ENCODE measurements at places on chromosomes 5 and 9.

DNA sequence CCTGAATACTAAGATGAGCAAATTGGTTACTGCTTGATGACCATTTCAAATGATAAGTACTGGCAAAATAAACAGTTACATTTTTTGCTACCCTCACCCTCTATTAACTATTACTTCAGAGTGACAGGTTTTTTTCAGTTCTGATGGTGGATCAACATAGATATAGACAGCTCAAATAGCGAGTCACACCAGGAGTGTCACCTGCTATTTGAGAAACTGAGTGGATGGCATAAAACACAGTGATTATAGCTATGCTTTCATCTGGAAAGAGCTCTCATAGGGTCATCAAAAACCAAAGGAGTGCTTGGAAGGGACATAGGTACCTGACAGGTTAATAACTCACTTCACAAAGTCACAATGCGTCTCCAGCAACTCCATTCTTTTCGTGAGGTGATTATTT, 244.5 kb upstream of the C9orf72 start:
- DNase-seq, result no peak

- DNase-seq, result no peak
Observed at GRCh38 chr5:82622711-82623514, 344.8 kb upstream of the RPS23 start.

GRCh38 chr5:111017731-111018130, 53.8 kb upstream of the TSLP start:
- no peak for DNase-seq

- DNase-seq, result peak; percentile 76
Observed at GRCh38 chr9:136225748-136226679, 19.6 kb downstream of the QSOX2 start.

DNA sequence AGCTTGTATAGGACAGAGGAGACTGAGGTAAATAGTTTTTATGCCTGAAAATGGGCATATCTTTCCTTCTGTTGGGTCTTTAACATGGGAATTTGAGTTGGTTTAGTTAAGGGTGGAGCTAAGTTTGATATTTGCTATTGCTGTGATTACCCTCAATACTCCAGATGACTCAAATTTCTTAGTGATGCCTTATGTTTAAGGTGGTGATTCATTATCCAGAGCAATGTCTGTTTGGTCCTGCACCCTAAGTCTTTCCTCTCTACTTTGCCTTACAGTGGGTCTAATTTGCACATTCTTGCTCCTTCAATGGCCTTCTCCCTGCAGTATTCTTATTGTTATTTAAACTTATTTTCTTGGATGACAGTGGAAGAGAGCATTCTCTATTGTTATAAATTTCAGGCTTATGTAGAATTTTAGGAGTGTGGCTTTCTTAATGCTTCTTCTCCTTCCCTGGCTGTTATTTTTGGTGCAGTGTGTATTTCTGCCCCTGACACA, 312.9 kb upstream of the RPS23 start:
- no peak for DNase-seq

GRCh38 chr5:53334431-53334941, 145.9 kb upstream of the FST start:
- no peak for DNase-seq

DNA sequence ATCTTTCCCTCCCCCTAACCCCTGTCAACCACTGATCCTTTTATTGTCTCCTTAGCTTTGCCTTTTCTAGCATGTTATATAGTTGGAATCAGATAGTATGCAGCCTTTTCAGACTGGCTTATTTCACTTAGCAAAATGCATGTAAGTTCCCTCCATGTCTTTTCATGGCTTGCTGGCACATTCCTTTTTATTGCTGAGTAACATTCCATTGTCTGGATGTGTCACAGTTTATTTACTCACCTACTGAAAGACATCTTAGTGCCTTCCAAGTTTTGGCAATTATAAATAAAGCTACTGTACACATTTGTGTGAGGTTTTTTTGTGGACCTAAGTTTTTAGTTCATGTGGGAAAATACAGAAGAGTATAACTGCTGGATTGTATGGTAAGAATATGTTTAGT, 230.1 kb downstream of the PBX3 start:
- DNase-seq, result no peak

DNA sequence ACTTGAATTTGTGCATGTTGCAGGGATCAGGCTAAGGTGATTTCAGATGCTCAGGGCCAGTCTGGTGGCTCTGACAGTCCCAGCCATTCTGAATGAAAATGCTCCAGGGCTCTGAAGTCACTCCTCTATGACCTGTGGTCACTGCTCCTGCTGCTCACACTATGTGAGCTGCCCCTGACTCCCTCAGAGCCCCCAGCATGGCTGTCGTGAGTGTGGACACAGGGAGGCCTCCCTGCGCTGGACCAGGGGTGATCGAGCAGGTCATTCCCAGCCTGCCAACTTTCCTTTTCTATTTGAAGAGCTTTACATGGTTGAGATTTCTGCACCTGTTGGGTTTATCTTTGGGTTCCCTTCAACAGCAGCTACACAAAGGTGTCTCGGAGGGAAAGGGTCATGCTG, 74.5 kb downstream of the WNK2 start:
- no peak for DNase-seq

DNA sequence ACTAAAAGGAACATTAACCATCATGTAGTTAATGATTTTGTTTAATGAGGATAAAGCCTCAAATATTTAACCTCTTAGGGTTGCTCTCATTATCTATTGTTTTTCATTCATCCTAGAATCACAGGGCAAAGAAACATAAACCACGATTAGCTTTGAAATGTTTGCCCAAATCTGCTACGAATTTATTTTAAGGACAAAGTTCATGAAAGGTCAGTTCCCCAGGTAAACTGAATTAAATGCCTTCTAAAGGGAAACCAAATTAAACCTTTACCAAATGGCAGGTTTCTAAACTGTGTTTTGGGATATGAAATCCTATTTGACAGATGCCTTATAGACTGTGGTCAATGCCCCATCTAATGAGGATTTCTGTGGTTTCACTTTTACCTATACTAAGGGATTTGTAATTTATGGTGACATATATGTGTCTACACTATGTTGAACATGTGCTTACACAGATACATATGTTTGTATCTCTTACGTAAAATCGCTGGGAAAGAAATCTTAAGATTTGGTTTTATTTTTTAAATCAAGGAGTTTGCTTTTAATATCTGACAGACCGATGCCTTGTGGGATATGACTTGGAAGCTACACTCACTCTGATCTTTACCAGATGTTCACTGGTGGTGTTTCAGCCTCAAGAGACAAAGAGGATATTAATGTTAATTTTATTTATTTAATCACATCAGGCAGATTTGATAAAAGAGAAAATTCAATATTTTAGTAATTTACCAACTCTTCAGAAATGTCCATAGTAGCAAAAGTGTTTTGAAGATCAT, 188.4 kb downstream of the GLIS3 start:
- DNase-seq, result no peak

DNA sequence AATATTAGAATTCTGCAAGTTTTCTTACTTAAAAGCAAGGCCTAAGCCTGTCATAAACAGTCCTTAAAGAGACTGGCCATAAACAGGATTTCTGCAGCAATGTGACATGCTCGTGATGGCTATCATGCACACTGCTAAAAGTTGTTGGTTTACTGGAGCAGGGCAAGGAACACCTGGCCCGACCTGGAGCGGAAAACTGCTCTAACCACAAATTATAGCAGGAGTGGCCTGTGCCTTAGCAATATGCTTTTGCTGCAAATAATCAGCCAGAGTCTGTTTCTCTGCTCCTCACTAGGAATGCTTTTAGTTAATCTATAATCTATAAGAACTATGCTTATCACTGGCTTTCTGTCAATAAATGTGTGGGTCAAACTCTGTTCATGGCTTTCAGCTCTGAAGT, 322.9 kb upstream of the RPS23 start:
- DNase-seq, result no peak

DNA sequence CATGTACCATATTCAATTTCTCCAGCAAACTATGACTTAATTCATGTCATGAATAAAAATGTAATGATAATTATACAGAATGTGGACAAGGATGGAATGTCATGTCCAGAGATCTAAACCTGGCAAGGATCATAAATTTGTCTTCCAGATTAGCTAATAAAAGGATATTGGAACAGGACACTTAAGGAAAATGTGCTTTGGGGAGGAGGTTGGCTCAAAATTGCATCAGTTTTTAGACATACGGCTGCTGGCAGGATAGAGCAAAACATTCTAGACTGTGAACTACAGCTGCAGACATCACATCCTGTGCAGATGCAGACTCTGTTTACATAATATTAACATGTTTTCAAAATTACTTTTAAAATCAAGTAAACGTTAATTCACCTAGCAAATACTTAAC, 248.4 kb downstream of the TLR4 start:
- DNase-seq, result no peak

GRCh38 chr9:97980918-97981845, 2.0 kb upstream of the ANP32B start:
- no peak for DNase-seq

DNA sequence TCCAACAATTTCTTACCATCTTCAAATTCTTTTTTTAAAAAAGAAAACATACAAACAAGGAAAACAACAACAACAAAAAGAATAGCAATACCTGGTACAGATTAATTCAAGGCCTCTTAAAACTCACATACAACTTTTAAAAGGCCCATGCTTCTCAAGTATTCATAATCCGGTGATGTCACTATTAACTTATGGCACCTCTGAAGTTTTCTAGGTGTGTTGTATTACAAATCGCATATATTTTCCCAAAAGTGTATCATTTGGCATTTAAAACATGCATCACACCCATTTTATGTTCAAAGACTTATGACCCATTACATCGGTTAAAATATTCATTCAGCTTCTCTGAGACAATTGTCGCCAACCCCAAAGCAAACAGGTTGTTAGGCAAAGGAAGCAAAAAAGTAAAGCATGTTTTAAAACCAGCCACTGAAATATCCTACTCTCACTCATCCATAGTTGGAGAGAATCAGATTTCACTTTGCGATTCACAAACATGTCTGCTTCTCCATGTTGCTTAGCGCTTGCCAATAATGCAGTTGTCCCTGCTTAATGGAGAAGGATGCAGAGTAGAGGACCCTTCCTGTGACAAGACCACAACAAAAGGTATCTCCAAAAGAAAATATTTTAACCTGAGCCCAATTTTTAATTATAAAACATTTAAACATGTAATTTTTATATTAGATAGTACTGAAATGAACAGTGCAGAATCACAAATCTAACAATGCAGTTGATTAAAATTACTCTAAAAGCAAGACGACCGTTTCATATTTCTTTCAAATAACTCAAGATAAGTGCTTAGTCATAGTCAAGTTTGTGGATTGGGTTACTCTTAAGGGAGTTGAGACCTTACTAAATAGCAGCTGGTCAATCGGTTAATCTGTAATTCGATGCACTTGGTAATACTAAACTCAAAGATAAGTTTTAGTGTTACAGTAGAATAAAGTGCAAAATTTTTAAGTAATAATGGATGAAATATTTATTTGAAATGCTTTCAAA, 1.6 kb downstream of the SKP1 start:
- no peak for DNase-seq

- DNase-seq, result no peak
Observed at GRCh38 chr5:164741376-164741775, 1236.0 kb downstream of the MAT2B start.

- DNase-seq, result no peak
Observed at GRCh38 chr5:76622076-76622475, 1.1 kb downstream of the F2RL2 start.
